ENCODE measurements at places on chromosomes 16 and 17.

DNA sequence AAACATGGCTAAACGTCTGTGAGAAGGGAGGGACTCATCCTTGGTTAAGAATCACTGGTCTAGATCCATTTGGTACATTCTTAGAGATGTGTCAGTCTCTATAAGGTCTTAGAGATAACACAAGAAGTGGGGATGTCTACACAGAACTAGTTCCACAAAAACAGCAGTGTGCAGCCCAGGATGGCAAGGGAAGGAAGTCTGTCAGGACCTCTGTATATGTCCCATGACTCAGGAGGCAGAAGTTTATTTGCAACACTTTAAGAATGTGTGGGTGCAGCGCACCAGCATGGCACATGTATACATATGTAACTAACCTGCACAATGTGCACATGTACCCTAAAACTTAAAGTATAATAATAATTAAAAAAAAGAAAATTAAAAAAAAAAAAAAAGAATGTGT lies 548.5 kb upstream of the SOX9 start:
- no peak overlapping the region for H3K4me3 ChIP-seq
- no peaks in the 10 kb centered on the region for H3K4me1 ChIP-seq
- H3K27ac ChIP-seq: no peak overlapping the region
- H3K27me3 ChIP-seq: no peaks in the 10 kb centered on the region
- DNase-seq: no peak

- no peaks in the 10 kb centered on the region for H3K27me3 ChIP-seq
- H3K4me1 ChIP-seq: peaks cover 59% of the 10 kb centered on the region
- no peak overlapping the region for H3K4me3 ChIP-seq
- H3K27ac ChIP-seq: no peak overlapping the region
- DNase-seq: no peak
- H3K36me3 ChIP-seq: no peaks in the 10 kb centered on the region
These were observed 47.0 kb downstream of the FZD2 start for GRCh38 chr17:44604116-44604761.

DNA sequence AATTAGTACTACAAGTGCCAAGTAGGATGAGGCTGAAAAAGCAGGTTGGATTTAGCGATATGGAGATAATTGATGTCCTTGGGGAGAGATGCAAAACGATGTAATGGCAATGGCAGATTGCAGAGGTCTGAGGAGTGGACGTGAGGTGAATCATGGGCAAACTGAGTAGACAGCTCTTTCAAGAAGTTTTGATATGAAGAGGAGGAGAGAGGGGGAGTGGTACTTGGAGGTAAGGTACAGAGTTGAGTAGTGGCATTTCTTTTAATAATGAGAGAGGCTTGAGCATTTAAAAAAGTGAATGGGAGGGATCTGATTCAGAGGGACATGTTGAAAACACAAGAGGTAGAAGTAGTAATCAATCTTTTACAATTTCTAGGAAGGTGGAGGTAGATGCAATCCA lies 17.7 kb upstream of the VPS4A start:
- no peak overlapping the region for H3K27ac ChIP-seq
- DNase-seq: no peak
- H3K27me3 ChIP-seq: no peaks in the 10 kb centered on the region
- H3K36me3 ChIP-seq: peaks cover 6% of the 10 kb centered on the region

DNA sequence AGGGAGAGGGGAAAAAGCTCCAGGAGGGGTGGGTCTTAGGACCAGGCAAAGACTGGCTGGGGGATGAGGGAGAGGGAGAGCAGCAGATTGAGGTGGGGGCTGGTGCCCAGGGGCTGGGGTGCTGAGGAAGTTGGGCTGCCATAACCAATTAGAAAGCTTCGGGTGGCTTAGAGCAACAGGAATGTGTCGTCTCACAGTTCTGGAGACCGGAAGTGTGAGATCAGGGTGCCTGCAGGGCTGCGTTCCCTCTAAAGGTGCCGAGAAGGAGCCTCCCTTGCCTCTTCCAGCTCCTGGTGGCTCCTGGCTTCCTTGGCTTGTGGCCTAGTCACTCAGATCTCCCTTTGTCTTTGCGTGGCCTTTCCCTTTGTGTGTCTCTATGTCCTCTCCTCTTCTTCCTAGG lies 2.2 kb downstream of the IL34 start:
- no peaks in the 10 kb centered on the region for H3K4me1 ChIP-seq
- no peaks in the 10 kb centered on the region for H3K27me3 ChIP-seq
- no peak overlapping the region for H3K4me3 ChIP-seq
- no peak overlapping the region for H3K27ac ChIP-seq

- H3K36me3 ChIP-seq: no peaks in the 10 kb centered on the region
- no peaks in the 10 kb centered on the region for H3K4me1 ChIP-seq
- no peak overlapping the region for H3K4me3 ChIP-seq
- H3K27ac ChIP-seq: no peak overlapping the region
These were observed 494.1 kb upstream of the ERCC4 start for GRCh38 chr16:13425836-13426235.

DNA sequence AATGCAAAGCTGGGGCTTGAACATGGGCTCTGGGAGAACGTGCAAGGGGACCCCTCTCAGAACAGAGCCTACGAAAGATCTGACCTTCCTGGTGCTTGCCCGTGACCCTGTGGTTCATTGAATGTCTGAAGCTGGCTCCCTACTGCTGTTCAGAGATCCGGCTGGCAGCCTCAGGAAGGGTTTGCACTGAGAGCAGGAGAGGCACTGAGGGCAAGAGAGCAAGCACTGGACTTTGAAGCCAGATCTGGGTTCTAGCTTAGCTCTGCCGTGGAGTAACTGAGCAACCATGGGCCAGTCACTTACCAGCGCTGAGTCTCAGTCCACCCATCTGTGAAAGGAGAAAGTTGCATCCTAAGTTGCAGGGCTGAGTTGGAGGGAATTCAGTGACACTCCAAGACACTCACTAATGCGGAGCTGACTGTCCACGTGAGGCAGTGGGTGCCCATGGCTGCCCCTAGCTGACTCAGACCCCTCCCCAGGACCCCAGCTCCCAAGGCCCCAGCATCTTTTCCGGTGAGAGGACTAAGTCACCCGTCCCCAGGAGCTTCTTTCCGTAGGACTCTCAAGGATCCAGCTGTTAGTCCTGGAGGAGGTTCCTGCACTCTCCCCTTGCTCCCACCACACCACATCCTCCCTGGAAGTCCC lies 41.3 kb downstream of the BEAN1 start:
- peaks cover 25% of the 10 kb centered on the region for H3K27me3 ChIP-seq
- H3K36me3 ChIP-seq: peaks cover 1% of the 10 kb centered on the region
- no peak for DNase-seq
- no peak overlapping the region for H3K4me3 ChIP-seq

- H3K4me3 ChIP-seq: no peak overlapping the region
- no peaks in the 10 kb centered on the region for H3K27me3 ChIP-seq
- DNase-seq: no peak
- peaks cover 64% of the 10 kb centered on the region for H3K4me1 ChIP-seq
These were observed 7.9 kb downstream of the USP7 start for GRCh38 chr16:8955828-8956227.

DNA sequence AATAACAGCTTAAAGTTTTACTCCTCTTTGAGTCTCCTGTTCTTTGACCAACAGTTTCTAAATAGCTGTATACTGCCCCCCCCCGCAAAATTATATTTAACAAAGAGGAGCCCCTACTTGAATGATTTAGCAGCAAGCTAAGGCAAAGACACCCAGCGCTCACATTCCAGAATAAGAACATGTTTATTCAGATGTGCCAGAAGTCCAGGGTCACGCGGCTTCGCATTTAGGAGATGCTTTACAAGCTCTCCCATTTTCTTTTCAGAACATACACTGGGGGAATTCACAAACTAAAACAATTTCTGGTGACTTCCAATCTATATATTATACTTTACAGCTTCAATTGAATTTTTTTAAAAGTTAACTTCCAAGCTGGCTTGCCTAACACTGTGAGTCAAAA lies 5.3 kb downstream of the PLD6 start:
- no peak for DNase-seq
- H3K27ac ChIP-seq: no peak overlapping the region
- H3K36me3 ChIP-seq: no peaks in the 10 kb centered on the region
- peaks cover 22% of the 10 kb centered on the region for H3K4me1 ChIP-seq

GRCh38 chr16:88455610-88456355 lies 2.7 kb downstream of the ZFPM1 start:
- DNase-seq: peak; percentile 53
- H3K36me3 ChIP-seq: no peaks in the 10 kb centered on the region
- H3K27ac ChIP-seq: peak overlapping the region; percentile 50
- H3K4me3 ChIP-seq: peak overlapping the region; percentile 72
- H3K27me3 ChIP-seq: peaks cover 4% of the 10 kb centered on the region

GRCh38 chr17:914561-914960 lies 65.0 kb downstream of the NXN start:
- H3K36me3 ChIP-seq: peaks cover 17% of the 10 kb centered on the region
- peaks cover 61% of the 10 kb centered on the region for H3K4me1 ChIP-seq
- DNase-seq: no peak
- no peak overlapping the region for H3K4me3 ChIP-seq

Data from mesothelial cell of epicardium (in vitro differentiated cells).